Activated effector memory CD4-positive, alpha-beta T cell treated with anti-CD3 and anti-CD28 coated beads, Interleukin-2, amount 50 U/mL, for 16 hours (primary cell): ENCODE measurements at places on chromosomes 16 and 17.
A peak's percentile ranks its signal among the peaks of the same experiment; 100 is the strongest.

- no peak for DNase-seq
Measured at GRCh38 chr16:1137604-1138003, 15.3 kb upstream of the CACNA1H start.

- DNase-seq, result peak; percentile 44
Measured at GRCh38 chr16:87044032-87044382, 273.2 kb downstream of the C16orf95 start.

GRCh38 chr17:21250854-21251253 lies 2.4 kb downstream of the NATD1 start:
- DNase-seq, result no peak

DNA sequence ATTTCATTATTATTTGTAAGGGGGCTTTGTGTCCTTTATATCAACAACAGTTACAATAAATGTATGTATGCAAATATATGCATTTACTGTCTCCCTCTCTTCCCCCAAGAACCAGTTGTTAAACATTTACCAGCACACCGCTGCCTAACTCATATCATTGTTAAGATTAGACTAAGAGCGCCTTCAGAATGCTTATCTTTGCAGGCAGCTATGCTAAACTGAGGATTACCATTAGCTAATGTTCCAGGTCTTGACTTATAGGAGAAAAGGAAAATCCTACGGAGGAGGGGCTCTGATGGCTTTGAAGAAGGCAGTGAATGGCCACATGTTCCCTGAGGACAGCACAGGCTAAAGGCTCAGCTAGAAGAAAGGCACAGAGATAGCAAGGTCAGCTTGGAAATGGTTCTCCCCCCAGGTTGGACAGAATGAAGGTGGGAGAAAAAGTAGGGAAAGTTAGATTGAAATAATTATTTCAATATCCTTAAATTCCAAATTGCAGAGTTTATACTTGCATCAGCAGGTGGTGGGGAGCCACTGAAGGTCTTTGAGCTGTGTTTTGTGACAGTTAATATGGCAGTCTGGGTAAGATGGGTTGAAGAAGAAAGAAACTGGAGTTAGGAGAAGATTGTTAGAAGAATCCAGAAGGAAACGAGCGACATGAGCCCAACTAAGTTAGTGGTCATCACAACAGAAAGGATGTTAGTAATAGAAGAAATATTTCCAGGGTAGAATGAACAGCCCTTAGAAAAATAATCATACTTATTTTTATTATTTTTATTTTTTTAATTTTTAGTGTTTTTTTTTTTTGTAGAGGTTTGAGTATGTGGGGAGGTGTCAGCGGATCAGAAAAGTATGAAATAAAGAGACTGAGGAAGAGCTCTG lies 87.0 kb upstream of the MAF start:
- DNase-seq, result no peak

GRCh38 chr16:24520983-24521382 lies 18.4 kb upstream of the RBBP6 start:
- no peak for DNase-seq

GRCh38 chr17:74677558-74678466 lies 34.9 kb downstream of the CD300LF start:
- peak; percentile 61 for DNase-seq

- DNase-seq, result no peak
Measured at GRCh38 chr16:77220427-77220826, 21.2 kb downstream of the SYCE1L start.

GRCh38 chr17:41329279-41329948 lies 13.9 kb upstream of the KRTAP17-1 start:
- peak; percentile 64 for DNase-seq

DNA sequence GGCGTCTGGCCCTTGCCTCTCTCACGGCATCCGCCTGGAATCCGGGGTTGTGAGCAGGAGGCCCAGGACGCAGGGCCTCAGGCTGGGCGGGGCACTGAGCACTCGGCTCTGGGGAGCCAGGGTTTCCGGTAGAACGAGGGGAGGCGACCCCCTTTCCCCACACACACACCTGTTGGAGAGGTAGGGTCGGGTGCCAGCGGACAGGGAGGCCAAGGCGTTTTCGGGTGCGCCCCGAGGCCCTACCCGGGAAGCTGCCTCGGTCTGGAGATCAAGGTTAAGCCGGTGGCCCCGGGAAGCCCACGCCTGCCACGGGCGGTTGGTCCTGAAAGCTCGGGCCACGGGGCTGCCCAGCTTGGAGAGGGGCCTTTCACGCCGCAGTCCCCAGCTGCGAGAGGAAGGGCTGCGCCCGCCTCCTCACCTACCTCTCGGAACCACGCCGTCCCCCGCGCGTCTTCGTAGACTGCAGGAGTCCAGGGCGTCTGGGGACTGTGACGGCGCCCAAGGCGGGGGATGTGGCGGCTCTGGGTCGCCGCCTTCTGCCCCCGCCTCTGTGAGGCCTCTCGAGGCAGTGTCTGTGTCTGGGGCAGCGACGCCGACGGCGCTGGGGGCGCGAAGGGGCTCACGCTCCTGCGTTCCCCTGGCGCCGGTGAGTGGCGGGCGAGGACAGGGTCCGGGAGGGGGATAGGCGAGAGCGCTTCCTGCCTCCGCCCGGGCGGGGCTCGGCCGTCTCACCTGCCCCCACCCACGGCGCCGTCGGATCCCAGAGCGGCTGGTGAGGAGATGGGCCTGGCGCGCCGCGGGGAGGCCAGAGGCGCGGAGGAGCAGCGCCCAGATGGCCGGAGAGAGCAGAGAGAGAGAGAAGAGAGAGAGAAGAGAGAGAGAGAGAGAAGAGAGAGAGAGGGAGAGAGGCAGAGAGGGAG lies 20.3 kb upstream of the HOXB9 start:
- DNase-seq, result peak; percentile 73

DNA sequence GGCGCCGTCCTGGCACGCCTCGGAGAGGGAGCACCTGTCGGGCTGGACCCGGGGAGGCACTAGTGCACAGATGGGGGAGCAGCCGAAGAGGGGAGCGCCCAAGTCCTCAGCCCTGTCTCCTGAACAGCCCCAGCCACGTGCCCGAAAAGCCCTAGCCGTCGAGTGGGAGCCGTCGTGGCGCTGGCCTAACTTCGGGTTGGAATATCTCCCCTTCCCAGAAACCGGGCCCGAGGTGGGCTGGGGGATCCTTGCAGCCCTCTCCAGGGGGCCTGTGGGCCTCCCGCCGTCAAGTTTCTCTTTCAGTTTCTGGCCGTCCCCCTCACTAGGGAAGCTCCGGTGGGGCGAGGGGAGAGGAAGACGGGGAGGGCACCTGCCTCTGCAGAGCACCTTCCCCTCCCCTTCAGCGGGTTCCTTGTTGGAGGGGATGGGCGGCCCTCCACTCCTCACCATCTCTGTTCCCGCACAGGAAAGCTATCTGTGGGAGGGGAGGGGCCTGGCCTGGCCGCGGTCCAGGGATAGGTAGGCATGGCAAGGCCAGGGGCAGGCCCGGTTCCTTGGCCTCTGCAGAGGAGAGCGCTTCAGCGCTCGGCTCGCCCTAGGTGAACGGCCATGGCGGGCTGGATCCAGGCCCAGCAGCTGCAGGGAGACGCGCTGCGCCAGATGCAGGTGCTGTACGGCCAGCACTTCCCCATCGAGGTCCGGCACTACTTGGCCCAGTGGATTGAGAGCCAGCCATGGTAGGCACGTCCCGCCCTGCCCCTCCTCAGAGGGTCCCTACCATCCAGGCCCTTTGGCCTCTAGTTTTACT lies 709 bp downstream of the STAT5A start:
- DNase-seq, result peak; percentile 86

GRCh38 chr17:34826332-34826731 lies 134.9 kb downstream of the CCT6B start:
- no peak for DNase-seq
